ENCODE measurements at places on chromosomes 5 and 9.

DNA sequence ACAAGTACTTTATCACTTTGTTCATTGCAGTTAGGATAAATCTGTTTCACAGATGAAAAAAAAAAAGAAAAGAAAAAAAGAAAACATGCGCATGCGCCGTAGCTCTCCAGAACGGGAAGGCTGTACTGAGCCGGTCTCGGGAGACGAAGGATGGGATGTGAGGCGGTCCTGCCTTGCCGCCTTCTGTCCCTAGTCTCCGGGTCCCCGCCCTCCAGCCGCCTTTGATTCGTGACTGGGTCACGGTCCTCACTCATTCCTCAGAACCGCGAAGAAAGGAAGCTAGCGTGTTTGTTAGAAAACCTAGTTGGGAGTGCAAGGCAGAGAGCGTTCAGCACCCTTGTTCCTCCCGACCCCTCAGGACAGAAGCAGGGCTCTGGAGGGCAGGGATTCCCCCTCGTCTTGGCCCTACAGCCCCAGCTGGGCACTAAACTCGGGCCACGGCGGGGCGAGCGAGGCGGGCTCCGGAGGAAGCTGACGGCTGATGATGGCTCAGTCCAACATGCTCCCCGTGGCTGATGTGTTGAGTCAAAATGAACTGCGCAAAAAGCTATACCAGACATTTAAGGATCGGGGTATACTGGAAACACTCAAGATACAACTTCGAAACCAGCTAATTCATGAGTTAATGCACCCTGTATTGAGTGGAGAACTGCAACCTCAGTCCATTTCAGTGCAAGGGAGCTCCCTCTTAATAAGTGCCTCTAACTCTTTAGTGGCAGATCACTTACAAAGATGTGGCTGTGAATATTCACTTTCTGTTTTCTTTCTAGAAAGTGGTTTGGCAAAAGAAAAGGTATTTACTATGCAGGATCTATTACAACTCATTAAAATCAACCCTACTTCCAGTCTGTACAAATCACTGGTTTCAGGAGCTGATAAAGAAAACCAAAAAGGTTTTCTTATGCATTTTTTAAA lies 40.0 kb downstream of the CPLANE1 start:
- no peak for DNase-seq

- no peak for DNase-seq
Observed at GRCh38 chr5:93572608-93573353, 8.2 kb downstream of the NR2F1-AS1 start.

GRCh38 chr5:124952079-124952478 lies 205.6 kb upstream of the ZNF608 start:
- DNase-seq = no peak

- no peak for DNase-seq
Observed at GRCh38 chr5:112366987-112367386, 52.1 kb downstream of the EPB41L4A start.

DNA sequence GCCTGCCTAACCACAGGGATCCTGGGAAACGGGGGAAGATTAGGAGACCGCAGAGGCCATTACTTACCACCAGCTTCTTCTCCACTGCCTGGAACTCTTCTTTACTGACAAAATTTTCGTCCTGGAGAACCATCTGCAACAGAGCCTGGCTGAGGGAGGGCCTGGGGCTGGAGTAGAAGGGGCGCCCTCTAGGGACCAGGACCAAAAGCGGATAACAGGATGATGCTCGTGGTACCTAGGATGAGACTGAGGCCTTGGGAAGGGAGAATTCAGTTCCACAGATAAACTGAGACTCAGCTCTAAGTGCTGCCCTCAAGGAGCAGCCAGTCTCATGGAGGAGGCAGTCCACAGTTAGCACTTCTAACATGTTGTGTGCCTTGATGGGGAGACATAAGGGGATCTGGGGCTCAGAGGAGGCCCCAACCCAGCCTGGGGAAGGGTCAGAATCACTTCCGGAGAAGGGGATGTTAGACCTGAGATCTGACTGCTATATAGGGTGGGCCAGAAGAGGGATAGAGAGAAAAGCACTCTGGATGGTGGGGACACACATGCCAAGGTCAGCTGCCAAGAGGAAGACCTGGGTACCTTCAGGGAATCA lies 1.2 kb downstream of the SPATA24 start:
- DNase-seq = no peak

- no peak for DNase-seq
Observed at GRCh38 chr9:127502706-127503378, 51.5 kb downstream of the LRSAM1 start.

- DNase-seq = no peak
Observed at GRCh38 chr5:98243972-98244371, 529.5 kb upstream of the RGMB start.

DNA sequence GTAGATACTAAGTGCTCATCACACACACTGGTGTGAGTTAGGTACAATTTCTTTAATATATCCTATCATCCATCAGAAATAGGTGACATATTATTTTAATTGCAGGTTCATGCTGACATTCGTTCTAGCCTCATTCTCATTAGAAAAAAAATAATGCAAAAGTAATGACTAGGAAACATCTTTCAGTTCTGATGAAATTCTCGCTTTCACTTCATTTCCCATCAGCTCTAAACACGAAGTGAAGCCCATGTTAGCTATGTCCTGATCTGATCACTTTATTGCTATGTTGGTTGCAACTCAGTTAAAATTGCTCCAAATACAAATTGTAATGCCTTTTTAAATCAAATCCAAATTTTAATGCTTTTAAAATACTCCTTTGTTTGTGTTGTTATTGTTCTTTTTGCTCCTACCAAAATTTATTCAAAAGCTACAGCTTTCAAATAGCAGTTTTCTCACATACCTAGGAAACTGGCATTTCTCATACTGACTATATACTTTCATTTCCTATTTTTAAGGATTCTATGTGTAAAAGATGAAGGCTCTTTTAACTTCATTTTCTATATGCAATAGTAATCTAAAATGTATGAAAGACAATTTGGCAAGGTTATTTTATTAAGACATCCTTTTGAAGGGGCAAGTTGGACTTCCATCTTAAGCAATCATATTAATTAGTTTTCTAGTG lies 1237.8 kb upstream of the ACO1 start:
- DNase-seq = no peak

GRCh38 chr5:33685873-33686755 lies 205.7 kb downstream of the ADAMTS12 start:
- no peak for DNase-seq

DNA sequence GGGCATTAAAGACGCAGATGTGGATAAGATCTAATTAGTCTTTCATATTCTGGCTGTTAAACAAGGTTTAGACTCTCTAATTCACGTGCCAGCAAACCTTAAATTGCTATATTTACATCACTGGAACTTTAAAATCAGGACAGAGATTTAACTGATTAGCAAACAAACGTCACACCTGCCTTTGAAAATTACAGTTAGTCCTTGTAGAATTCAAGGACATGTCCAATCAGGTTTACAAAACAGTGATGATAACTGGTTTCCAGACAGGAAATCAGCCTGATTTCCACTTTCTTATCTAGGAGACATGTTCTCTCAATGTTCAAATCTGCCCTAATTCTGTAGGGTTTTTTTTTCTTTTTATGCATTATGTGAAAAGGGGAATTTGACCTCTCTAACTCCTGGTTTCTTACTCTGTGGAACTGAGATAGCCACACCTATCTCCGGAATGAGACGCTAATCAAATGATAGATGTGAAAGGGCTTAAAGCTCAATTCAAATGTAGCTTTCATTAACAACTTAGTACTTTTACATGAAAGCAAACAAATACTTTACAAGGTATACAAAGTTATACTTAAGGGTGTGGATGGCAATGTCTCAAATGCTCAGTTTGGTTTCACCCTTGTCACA lies 26.5 kb downstream of the SPINK5 start:
- no peak for DNase-seq

DNA sequence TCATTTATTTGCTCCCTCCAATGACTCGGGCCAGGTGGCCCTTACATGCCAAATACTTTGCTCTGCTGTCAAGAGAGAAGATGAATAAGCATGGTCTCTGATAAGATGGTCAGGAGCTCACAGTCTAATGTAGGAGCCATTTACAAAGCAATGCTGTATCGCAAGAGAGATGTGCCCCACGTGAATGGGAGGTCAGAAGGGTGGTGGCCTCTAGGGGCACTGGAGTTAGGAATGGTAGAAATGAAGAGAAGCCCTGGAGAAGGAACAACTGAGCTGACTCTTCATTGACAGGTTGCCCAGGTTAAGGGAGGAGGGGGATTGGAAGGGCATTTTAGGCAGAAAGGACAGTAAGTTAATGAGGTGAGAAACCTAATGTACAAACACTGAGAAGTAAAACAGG lies 286.5 kb downstream of the KCTD16 start:
- DNase-seq = no peak

DNA sequence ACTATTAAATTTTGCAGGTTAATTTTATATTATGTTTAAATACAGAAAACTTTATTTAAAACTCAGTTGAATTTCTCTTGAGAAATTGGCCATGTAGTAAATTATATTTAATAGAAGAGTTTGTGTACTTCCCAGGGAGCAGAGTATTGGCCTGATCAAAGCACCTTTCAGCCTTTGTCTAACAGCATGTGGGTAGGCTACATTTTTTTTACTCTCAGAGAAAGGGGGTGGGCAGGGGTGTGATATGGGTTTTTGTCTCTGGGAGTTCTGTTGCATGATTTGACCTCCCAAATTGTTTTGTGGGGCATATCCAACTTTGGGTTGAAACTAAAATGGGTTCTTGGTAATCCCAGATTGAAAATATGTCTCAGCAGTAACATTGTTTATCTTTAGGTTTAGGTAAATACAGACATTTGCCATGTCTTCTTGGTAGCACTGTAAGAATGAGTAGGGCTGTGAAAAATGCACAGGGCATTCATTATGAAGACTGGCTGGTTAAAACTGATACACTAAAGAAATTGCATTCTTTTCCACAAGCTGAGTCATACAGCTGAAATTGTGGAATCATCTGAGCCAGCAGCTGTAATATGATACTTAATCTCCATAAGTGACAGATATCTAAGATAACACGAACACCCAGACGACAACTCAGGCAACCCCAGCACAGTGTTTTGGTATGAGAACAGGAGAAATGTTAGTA lies 75.4 kb upstream of the CDKN2B start:
- no peak for DNase-seq

DNA sequence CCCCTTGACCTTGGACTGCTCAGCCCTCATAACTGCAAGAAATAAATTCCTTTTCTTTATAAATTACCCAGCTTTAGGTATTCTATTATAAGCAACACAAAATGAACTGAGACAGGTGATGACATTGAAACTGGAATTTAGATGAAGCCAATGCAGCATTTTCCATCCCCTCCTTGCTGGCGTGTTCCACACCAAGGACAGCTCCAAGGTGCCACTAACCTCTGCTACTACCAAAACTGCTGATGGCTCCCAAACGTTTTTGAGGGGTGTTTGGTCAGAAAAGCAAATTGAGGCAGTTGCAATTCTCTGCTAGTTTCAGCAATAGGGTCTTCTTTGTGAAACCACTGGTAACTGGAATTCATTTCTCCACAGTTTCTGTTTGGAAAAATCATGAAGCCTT lies 124.8 kb downstream of the DRD1 start:
- no peak for DNase-seq

GRCh38 chr9:127388037-127388855 lies 8.7 kb upstream of the SLC2A8 start:
- peak; percentile 78 for DNase-seq

DNA sequence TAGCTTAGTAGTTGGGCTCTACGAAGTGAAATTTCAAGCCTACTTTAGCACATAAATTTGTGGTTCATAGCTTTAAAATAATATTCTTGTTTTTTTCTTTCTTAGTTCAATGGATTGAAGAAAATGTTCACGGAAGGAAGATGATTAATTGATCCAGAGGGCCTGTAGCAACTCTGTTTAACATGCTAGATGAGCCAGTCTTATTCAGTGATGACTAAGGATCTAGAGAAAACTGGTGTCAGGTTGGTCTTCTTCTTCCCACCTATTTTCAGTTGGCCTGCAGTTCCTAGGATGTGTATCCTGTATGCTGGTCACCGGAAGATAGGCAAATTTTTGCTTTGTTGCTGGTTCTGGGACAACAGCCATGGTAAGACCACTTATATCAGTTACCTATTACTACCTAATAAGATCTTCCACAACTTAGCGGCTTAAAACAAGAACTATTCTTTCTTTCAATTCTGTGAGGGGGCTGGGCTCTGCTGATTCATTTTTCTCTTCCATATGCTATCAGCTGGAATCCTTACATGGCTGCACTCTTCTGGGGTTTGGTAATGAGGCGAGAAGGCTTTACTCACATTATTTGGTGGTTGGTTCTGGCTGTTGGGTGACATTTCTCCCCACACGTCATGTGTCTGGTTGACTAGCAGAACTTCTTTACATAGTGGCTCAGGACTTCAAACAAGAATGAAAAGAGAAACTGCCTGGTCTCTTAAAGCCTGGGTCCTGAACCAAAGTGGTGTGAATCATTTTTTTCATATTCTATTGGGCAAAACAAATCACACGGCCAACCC lies 182.7 kb upstream of the ACTBL2 start:
- DNase-seq = no peak

DNA sequence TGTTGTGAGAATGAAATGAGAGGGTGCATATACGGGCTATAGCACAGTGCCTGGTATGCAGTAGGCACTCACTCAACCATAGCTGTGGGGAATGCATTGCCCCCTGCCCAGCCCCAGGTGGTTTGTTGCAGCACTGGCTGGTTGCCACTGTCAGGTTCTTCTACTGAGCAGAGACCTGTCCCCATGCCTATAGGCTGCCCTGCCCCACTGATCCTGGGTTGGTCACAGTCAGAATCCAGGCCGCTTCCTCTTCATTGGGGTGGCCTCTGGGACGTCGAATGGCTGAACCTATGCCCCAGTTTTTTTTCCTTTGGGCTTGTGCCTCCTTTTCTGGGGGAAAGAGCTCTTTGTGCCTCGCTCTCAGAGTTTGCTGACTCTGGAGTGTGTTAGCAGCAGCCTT lies 74.6 kb downstream of the RGS3 start:
- DNase-seq = no peak

DNA sequence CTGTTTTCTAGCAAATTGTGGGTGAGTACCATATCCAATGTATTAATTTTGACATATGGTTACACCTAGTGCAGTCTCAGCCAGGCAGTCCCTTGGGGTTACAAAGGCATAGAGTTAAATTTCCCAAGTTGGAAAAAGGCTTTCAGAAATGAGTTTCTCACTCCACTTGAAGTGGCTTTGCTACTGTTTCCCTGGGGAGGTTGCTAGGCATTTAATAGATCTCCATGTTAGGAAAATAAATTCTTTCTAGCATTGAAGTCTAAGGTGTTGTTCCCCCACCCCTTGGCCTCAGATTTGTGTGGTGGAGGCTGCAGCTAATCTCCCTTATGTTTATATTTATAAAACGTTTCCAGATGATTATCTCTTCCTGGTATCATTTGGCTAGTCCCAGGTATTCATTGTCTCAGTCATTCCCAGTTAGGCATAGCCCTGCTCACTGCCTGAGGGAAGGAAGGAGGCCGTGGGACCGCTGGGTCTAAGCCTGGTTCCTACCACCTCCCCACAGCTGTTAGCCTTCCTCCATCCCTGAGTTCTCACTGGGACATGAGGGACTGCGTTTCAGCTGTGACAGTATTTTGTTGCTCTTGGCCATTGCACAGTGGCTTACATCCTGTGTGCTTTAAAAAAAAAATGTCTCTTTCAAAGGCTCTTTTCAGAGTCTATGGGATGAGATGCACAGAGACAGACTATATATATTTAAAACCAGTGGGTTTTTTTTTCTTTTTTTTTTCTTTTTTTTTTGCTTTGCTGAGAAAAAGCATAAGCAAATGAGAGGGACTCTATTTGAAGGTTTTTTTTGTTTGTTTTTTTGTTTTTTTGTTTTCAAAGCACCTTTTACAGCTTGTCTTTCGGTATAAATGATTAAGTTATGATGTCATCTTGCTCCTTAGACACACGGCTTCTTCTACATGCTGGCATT lies 121.5 kb downstream of the MAST4 start:
- DNase-seq = no peak

- no peak for DNase-seq
Observed at GRCh38 chr9:91907484-91908292, 42.3 kb downstream of the ROR2 start.

- no peak for DNase-seq
Observed at GRCh38 chr9:126408004-126408403, 81.4 kb downstream of the MVB12B start.
